NCI-H82 (cell line): ENCODE measurements at places on chromosomes 2 and 18.

DNA sequence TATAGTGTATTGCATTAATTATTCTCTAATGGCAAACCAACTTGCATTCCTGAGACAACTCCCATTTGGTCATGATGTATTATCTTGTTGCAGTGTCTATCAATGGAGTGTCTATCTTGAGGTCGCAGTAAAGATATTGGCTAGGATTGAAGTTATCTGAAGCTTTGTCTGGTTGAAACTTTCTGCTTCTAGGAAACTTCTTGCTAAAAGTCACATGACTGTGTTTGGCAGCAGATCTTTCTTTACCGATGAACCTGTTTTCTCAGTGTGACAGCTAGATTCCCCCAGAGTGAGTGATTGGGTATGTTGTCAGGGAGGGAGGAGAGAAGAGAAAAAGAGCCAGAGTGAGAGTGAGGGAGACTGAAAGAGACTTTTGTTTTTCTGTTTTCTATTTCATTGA, 119.6 kb downstream of the QPCT start:
- DNase-seq = no peak

DNA sequence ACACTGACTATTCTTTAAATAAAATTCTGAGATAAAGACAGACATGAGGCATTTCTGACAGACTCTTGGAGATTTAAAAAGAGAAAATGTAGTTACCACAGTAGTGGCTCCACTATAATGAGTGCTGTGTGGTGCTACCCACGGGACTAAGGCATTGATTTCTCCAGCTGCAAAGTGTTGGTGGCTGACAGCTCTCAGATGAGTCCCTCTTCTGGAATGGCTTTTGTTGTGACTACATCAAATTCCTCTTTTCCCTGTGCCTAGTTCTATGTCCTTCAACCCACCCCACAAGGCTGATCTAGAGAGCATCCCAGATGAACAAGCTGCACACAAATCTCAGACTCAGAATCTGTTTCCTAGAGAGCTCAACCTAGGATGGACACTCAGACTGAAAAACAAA, 884.8 kb upstream of the ZEB2 start:
- DNase-seq = no peak

- peak; percentile 21 for DNase-seq
These were observed 11.6 kb downstream of the PNO1 start for GRCh38 chr2:68169308-68169707.

DNA sequence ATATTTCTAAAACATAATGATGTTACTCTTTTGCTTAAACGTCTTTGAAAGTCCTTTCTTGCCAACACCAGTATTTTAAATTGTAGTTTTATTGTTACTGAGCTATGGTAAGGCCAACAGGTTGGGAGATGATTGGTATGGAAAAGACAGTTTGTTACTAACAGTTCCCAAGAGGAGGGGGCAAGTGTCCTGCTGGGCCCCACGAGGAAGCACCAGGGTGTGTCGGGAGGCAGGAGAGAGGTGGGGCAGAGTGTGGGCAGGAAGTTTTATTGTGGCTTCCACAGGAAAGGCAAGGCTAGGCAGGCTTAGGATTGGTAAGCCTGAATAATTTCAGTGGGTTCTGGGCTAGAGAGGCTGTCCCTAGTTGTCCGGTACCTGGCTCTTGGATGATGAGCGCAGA, 134.3 kb downstream of the SOCS6 start:
- no peak for DNase-seq

- DNase-seq = no peak
These were observed 35.4 kb downstream of the BARD1 start for GRCh38 chr2:214774108-214774507.

- DNase-seq = no peak
These were observed 4.3 kb downstream of the UBXN2A start for GRCh38 chr2:23944527-23944926.

DNA sequence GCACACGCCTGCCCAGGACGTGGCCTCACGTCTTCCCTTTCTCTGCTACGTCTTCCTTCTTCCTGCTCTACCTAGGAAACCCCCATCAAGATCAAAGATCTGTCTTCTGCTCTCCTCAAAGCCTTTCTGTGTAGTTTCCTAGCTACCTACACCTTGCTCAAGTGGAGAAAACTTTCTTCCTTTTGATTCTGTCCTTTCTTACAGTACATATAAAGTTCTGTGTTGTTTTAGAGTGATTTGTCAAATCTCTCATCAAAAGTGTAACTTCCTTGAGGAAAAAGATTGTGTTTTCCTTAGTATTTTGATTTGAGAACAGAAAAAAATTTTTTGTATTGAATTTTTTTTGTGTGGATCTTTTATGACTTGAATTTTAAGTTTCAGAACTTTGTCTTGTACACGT, 17.8 kb downstream of the SETBP1 start:
- no peak for DNase-seq

GRCh38 chr2:677959-678550, 849 bp upstream of the TMEM18 start:
- DNase-seq = no peak

DNA sequence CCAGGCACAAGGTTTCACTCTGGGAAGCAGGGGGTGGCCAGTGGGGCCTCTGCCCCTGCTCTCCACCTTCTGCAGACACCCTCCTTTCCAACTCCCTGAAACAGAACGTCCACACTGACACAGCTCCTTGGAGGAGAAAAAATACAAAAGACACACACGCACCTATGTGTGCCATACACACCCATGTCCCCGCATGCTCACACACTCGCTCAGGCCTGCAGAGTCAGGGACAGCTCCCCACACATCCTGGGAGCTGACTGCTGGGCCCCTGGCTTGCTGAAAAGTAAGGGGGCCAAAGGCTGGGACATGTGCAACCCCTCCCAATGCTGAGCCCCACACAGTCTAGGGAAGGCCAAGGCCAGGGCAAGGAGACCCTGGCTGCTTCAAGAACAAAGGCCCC, 200.5 kb downstream of the TNS1 start:
- DNase-seq = no peak

DNA sequence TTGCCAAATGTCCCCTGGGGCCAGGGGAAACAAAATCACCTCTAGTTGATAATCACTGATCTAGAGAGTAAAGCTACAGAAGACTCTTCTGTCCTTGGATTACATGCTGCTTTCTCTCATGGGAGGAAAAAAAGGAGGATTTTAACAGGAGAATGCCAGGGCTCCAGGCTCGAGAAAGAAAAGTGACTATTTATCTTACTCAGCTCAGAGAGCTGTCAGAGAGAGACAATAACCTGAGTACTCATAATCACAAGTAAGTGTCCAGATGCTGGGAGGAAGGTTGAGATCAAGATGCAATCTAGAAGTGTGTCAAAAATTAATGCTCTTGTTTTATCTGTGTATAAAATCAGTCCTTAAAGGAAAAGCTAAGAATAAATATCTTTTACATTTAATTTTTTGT, 133.3 kb downstream of the PTRHD1 start:
- DNase-seq = peak; percentile 80

DNA sequence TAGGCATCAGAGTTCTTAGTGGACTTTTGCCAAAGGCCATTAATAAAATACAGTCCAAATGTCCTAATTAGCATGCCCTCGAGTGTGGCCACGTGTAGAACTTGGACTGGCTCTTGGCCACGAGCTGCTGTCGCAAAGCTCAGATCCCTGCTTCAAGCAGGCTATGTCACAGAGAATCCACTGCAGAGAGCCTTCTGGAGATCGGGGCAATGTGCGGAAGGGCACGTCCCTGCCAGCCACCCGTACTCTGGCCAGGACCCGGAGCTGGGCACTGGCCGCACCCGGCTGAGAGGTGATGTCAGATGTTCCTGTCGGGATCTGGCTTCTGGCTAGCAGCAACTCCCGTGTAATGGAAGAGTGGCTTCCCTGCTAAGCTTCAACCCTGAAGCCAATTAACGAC, 432.7 kb upstream of the ID2 start:
- DNase-seq = peak; percentile 91

- peak; percentile 77 for DNase-seq
These were observed 654 bp upstream of the ASB1 start for GRCh38 chr2:238425979-238426567.

DNA sequence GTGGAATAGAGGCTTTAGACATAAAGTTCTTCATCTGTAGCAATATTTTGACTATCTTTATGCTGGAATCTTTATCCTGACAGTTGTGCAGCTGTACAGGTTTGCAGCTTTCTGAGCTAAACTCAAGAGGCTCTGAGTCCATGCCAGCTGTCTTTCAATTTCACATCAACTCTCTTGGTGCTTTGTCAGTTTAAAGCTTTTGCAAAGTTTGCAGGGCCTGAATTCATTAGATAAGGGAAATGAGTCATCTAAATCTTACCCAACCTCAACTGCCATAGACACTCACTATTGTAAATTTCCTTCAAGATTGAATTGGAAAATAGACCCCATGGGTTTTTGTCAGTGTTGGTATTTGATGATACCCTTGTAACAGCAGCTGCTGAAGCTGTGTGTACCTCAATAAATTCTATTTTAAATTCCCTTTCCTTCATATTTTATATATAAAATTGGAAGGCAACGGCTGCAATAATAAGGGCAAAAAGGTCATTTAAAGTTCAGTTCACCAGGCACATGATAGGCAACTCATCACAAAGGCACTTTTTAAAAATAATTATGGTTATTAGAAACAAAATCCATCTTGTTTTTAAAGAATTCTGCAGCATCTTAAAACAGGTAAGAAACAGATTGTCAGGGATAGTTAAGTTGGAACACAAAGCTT, 169.9 kb upstream of the SLC39A10 start:
- DNase-seq = no peak

DNA sequence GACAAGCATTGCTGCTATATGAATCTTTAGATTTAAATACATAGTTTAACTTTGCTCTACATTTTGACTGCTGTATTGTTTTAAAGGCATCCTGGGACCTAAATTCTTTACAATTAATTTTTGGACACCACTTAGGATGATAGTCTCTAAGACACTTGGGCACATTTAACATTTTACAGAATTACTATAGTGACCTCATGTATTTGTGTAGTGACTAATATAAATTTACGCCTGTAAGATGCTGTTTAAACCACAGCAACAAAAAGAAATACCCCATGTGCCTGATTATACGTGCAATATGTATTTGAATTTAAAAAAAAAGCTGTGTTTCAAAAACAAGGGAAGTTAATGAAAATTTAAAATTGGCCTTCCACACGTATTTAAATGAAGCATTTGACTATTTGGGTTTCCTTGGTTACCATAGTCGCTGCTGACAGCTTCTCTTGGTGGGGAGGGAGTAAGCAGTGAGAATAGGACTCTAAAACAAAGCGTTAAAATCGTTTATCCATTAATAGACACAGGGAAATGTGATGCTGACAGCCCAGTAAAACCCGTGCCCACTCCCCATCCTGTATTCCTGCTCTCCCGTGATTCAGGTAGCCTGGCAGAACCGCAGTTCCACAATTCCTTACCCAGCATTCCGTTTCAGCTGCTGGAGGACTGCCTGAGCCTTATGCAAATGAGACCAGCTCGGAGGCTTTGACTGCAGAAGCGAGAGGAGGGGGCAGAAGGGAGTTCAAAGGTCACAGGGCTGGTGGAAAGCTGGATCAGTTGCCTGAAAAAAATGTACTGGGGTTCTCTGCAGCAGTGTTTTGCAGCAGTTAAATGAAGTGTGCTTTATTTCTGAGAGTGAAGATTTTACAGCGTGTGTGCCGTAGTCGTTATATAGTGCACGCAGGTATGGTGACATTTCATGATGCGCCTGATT, 104.3 kb downstream of the CSRNP3 start:
- peak; percentile 92 for DNase-seq

- no peak for DNase-seq
These were observed 238.6 kb upstream of the CYP26B1 start for GRCh38 chr2:72386288-72386687.

GRCh38 chr2:48948400-48949125, 193.0 kb upstream of the LHCGR start:
- no peak for DNase-seq

DNA sequence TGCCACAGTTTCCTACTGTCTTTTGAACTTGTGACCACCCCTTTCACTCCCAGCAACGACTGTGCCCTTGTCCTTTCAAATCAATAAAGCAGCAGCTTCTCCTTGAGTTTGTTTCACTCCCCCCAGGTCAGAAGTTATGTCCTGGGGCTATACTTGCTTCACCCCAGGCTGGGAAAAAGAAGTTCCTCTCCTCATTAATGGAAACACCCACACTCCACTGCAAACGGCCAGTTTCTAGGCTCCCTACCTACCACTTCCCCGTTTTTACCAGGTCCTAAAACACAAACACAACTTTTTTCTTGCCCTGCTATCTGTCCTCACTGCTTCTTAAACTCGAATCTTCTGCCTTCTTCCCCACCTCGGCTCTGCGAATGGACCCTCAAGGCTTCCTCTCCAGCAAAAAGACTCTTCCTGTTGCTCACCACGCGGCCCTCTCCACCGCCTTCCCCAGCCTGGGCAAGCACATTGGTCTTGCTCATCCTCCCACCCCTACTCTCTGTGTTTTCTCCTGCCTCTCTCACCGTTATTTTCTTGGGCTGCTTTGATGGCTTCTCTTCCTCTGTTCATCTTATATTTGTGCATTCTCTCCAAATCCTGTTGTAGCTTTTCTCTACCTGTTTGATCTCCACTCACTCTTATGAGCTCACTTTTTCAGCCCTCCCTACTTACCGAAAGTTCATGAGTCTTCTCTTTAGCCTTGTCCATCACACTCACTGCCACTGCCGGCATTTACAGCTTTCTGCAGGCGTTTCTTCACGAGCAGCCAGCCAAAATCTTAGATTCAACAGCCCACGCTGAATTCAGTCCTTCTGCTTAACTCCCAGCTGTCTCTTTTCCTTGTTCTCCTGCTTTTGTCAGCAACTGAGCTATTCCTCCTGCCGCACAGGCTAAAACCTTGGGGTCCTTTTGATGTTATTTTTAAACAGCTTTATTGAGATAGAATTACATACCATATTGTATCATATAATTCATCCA, 7.0 kb upstream of the SP5 start:
- DNase-seq = no peak

GRCh38 chr2:229066121-229066715, 204.9 kb downstream of the PID1 start:
- no peak for DNase-seq

GRCh38 chr2:54455131-54455562, 980 bp upstream of the SPTBN1 start:
- DNase-seq = no peak

DNA sequence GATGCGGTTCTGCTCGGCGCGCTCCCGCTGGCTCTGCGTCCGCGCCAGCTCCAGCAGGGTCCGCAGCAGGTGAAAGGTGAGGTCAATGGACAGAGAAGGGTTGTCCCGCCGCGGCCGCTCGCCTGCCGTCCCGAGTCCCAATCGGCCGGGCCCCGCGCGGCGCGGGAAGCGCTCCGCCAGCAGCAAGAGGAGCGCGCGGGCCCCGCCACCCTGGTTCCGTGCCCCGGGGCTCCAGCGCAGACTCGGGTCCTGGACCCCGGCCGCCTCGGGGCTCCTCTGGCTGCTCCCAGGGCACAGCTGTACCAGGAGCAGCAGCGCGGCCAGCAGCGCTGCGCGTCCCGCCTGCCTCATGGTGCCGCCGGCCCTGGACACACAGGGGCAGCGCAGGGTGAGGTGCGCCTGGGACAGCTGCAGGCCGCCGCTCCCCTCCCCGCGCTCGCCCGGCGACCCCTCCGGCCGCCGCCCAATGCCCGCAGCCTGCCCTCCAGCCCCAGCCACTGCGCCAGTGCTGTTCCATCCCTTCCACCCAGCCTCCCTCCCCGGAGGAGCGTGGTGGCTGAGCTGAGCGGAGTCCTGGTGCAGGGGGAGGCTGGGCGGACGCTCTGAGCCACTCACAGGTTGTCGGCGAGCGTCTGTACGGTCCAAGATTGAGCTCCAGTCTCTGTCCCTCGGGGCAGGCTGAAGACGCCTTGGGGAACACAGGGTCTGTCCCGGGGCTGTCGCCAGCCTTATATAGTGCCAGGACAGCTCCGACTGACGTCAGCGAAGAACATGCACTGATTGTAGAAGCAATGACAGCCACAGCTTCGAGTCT, 493 bp downstream of the UCN start:
- DNase-seq = no peak

- DNase-seq = no peak
These were observed 96.2 kb downstream of the KLHL29 start for GRCh38 chr2:23480957-23481797.

GRCh38 chr18:69968039-69968438, 20.4 kb upstream of the CD226 start:
- peak; percentile 1 for DNase-seq
